Esophagus muscularis mucosa (tissue), 4 donors: ENCODE measurements at places on chromosomes 1 and 21.

DNA sequence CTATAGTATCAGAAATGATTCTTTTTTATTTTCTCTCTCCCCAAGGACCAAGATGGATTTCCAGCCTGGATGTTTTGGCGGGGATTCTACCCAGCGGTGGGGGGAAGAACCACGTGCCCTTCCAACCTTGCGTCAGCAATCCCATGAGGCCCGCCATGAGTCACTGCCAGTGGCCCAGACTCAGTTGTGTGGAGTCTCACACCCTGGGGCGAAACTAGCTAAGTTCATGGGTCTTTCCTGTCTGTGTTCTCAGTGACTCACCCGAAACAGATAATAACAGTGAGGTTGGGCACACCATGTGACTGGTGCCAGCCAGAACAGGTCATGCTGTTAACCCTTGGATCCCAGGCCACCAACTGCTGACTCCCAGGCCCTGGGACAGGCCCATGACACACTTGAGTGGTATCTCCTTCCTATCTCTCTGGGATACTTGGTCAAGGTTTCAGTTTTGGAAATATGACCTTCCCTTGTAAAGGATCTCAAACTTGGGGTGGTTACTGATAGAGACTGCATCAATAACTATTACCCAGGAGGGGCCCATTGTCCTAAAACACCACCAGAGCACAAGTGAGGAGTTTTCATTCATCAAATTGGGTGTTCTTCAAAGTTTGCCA lies 98.0 kb upstream of the DUSP10 start:
- DNase-seq: no peak

DNA sequence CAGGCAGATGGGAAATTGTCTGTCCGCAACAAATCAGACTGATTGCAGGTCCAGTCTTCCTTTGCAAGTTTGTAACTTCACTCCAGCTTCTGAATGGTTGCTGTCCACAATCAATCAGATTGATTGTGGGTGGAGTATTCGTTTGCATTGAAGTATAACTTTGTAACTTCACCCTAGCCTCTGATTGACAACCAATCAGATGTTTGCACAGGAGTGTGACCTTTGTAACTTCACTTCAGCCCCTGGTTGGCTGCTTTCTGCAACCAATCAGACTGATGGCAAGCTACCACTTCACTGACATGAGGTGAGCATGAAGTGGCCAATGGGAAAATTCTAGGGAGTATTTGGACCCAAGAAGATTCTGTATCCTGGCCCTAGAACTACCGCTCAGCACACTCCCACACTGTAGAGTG lies 25.7 kb downstream of the OR10J1 start:
- no peak for DNase-seq

GRCh38 chr1:178282949-178283367 lies 189.1 kb downstream of the RASAL2 start:
- DNase-seq: no peak

DNA sequence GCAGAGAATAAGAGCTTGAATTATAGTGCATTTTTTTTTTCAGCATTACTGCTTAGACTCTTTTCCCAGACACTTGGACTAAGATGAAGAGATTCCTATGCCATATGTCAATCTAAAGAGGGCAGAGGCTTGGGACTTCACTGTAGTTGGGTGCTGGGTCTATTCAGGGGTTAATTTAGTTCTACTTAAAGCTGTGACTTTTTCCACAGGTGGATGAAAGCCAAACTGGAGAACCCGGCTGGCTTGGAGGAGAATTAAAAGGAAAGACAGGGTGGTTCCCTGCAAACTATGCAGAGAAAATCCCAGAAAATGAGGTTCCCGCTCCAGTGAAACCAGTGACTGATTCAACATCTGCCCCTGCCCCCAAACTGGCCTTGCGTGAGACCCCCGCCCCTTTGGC lies 104.8 kb downstream of the ATP5PO start:
- no peak for DNase-seq

- DNase-seq: no peak
Measured at GRCh38 chr1:77228836-77229235, 9.6 kb upstream of the PIGK start.

- no peak for DNase-seq
Measured at GRCh38 chr1:99761774-99762173, 4.7 kb downstream of the FRRS1 start.

- no peak for DNase-seq
Measured at GRCh38 chr21:33844104-33844889, 71.3 kb downstream of the ATP5PO start.

- no peak for DNase-seq
Measured at GRCh38 chr1:164456272-164456671, 102.7 kb upstream of the PBX1 start.

- no peak for DNase-seq
Measured at GRCh38 chr1:199684686-199685273, 342.7 kb upstream of the NR5A2 start.

DNA sequence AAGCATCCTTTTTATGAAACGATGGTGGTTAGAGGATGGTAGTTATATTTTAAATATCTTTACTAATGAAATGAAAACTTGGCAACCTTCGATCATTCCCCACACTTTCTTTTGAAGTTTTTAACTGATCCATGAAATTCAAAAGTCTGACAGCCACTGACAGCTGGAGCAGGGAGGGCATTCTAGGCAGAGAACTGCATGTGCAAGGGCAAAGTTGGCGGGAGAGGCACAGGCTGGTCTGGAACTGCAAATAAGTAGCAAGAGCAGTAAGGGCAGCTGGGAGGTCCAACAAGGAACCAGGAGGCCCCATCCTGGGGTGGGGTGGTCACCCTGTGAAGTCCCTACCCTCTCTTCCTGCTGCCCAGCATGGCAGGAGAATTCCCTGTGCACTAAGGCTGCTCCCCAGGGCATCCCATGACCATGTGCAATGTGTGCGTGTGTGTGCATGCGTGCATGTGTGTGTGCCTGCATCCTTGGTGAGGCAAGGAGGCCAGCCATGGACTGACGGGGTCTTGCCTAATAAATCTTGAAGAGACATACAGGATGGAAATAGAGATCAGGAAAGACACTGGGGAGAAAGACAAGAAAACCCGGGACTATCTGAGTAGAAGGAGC lies 33.1 kb upstream of the FOXO6 start:
- DNase-seq: peak; percentile 90

GRCh38 chr1:15229707-15230131 lies 17.3 kb upstream of the FHAD1 start:
- DNase-seq: no peak

DNA sequence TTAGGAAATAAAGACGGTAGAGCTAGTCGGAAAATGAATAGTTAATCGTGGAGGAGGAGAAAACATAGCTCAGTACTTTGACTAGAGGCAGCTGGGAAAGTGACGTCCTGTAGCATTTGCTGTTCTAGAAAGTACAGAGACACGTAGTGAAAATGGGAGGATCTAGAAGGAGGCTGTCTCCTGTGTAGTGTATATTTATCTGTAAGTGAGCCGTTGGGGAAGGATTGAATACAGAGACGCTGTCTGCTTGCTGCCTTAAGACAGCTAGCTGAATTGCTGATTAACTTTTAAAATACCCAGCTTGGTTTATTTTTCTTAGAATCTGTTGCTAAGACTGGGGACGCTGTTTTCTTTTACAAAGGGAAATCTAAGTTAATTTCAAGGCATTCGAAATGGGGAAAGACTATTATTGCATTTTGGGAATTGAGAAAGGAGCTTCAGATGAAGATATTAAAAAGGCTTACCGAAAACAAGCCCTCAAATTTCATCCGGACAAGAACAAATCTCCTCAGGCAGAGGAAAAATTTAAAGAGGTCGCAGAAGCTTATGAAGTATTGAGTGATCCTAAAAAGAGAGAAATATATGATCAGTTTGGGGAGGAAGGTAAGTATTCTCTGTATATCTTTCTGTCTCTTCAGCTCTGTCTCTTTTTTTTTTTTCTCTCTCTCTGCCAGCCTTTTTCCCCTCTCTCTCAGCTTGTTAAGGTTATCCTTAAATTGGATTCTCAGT lies at the start of gene DNAJB4:
TSS of gene DNAJB4 (plus strand) at position 221 of the 729 bp plus-strand sequence. CDS start at position 393, 172 bp downstream.
- peak; percentile 92 for DNase-seq

DNA sequence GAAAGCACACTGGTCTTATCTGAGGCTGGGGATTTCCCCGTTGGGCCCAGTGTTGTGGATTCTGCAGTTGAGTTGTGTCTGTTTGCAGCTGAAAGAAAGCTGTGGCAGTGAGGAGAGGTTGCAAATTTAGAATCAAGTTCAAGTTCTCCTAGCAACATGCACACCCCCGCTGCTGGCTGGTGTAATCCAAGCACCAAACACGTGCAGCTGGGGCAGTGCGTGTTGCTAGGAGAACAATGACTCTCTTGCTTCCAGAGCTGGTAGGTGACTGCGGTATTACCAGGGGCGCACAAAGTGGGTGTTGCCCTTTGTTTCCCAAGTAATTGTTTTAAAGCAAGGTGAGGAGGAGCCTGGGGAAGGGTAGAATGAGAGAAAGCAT lies 91.5 kb downstream of the IER5 start:
- DNase-seq: no peak

GRCh38 chr21:15206514-15206913 lies 141.7 kb upstream of the NRIP1 start:
- DNase-seq: no peak

GRCh38 chr1:223248001-223248769 lies 105.1 kb upstream of the TLR5 start:
- no peak for DNase-seq

GRCh38 chr1:48858200-48858920 lies 81.7 kb upstream of the BEND5 start:
- DNase-seq: no peak

- no peak for DNase-seq
Measured at GRCh38 chr1:219744652-219745469, 132.0 kb upstream of the ZC3H11B start.

DNA sequence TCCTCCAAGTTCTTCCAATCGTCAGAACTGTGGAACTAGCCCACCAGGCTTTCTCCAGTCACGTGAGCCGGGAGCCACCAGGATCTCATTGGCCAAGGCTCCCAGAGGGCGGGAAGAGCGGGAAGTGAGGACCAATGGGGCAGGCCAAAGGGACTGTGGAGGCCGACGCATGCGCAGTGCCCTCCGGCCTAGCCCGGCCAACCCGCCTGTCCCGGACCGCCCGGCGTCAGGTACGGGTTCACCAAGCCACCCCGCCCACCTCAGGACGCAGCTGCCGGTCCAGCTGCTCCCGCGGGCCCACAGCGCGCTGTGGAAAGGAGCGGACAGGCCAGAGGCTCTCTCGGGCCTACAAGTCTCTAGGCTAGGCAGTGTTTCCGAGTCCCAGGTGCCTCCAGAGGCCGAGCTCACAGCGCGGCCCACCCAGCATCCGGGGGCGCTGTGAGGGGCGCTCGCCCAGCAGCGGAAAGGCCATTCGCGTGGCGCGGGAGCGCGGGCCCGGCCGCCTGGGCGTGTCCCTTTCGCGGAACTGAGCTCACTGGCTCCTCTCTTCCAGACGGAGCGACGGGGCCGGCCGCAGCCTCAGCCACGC lies 10.9 kb downstream of the OR14I1 start:
- no peak for DNase-seq

- DNase-seq: no peak
Measured at GRCh38 chr1:21152423-21153100, 24.1 kb downstream of the EIF4G3 start.

DNA sequence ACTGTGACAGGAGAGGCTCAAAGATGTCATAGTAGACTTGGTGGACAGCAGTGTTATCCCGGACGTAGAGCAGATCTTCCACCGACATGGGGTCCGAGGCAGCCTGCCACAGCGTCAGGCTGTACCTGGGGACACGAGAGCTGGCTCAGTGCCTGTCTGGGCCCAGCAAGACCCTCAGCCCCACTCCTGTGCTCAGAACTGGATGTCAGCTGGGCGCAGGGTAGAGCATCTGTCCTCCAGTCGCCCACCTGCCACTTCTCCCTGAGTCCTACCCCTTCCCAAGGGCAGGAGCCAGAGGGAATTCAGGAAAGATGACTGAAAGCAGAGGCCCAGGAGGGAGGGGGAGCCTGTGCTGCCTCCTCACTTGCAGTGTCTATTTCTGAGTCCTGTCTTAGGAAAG lies 11.7 kb downstream of the FAM151A start:
- no peak for DNase-seq

- no peak for DNase-seq
Measured at GRCh38 chr21:37982496-37983318, 66.5 kb upstream of the KCNJ6 start.

DNA sequence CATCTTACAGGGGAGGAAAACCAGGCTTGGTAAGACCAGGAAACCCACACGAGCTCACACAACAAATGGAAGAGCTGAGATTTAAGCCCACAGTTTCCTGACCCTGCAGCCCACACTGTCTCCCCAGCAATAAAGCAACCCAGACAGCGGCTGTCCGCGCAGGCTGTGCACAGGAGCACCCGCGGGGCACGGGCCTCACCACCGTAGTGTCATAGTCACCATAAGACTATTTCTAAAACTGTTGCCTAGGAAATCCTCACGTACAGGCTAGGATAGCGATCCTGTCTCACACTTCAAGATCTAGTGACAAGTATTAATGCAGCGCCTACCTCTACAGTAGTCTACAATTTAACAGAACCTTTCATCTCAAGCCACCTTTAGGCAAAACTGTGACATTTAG lies 54.0 kb upstream of the SYT6 start:
- no peak for DNase-seq

- no peak for DNase-seq
Measured at GRCh38 chr1:175674186-175674585, 69.2 kb downstream of the TNR start.

DNA sequence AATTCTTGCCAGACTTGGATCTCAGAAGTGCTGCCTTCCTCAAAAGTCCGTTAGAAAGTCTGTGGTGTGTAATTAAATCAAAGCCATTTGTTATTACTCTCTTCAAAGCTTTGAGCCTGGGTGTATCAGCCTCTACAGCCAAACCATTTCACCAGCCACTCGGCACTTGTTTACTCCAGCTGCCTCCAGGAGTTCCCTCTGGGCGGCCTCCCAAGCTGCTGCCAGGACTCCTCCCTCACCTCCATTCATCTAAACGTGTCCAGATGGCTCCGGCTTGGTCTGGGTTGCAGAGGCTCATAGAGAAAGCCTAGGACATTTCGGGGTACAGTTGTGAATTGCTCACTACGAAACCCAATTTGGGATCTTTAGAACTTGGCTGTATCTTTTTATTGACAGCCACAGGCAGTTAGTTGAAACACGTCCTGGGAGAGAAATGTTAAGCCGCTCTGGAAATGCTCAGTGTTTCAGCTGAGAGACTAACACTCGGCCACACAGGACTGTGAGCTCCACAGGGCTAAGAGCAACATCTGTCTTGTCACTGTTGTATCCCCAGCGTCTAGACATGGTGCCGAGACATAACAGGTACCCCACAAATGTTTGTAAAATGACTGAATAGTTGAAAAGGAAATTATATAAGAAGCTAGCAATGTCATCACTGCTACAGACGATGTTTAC lies 116.9 kb upstream of the NGF start:
- DNase-seq: no peak

DNA sequence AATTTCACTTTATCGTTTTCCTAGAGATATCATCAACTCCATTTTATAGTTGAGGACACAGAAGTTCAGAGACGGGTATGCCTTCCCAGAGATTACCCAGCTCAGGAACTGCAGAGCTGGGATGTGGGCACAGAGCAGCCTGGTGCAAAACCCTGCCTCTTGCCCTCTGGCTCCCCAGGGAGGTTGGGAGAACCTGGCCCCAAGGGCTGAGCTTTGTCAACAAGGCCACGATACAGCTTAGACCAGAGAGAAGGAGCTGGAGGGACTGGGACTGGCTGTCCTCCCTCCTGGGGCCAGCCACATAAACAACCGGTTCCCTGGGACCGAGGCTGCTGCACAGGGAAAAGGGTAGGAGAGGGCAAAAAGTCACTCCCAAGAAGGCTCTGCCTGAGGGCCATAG lies 3.8 kb downstream of the RIMS3 start:
- no peak for DNase-seq

GRCh38 chr1:24501371-24502064 lies 1.1 kb upstream of the RCAN3 start:
- DNase-seq: no peak

- DNase-seq: no peak
Measured at GRCh38 chr21:22573834-22574233, 1575.6 kb downstream of the NCAM2 start.
